ENCODE measurements at places on chromosomes 5 and 9.
A peak's percentile ranks its signal among the peaks of the same experiment; 100 is the strongest.

GRCh38 chr9:114653556-114654159 lies 3.9 kb downstream of the TEX53 start:
- DNase-seq: peak; percentile 69

DNA sequence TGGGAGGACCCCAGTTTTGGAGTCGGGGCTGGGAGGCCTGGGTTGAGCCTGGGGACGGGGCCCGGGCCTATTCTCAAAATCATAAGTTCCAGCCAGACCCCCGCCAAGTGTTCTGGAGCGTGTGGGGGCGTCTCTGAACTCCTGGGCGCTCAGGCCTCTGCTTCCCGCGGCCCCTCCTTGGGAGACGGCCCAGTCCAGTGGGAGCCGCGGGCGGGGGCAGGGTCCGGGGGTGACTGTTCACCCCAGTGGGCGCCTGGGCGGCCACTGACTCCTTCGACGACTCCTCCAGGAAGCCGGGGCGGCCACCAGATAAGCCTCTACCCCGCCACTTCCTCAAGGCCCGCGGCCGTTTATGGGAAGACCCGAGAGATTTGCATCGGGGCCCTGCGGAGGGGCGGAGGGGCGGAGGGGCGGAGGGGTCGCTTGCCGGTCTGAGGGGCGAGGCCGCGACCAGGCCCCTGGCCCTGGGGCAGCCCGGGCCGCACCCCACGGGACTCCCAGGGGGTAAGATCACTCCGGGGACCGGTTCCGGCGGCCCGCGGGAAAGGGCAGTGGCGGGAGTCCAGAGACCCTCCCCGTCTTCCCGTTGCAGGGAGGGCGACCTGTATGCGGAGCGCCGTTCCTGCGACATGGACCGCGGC lies 655 bp downstream of the TOR4A start:
- no peak for DNase-seq

- DNase-seq: no peak
Observed at GRCh38 chr9:93127395-93127911, 6.6 kb downstream of the NINJ1 start.

DNA sequence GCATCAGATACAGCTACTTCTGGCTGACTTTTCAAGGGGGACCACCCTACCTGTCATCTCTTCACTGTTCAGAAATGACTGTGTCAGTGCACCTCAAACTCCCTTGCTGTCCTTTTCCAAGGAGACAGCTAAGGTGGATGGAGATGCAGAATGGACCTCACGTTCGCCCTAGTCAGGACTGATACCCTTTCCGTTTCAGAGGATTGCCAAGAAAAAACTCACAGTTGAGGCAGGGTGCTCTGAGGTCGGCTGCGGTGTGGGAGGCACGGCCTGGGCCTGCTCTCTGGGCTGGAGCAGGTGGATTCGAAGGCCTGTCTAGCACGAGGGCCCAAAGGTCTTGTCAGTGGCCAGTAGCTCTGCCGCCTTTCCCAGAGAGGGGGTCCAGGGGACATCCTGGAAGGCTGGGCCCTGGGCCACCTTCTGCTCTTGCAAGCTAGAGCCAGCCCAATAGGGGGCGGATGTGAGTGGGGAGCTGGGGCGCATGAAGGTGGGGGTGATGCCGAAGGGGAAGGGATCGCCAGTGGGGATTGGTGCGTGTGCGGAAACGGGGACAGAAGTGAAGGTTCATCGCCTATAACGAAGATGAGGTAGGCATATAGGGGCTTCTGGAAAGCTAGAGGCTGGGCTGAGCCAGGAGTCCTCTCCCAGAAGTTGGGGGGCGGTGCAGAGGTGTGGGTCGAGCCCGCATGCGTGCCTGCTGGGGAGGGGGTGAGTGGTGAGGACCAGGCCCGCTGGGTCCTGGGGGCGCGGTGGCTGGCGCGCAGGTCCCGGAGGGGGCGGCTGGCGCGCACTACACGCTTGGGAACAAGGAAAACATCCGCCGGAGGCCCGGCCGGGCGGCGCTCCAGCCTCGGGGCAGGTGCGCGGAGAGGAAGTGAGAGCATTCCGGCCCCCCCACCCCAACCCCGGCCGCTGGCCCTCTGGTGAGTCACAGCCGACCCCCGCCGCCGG lies 2.5 kb upstream of the MSMP start:
- DNase-seq: peak; percentile 75

DNA sequence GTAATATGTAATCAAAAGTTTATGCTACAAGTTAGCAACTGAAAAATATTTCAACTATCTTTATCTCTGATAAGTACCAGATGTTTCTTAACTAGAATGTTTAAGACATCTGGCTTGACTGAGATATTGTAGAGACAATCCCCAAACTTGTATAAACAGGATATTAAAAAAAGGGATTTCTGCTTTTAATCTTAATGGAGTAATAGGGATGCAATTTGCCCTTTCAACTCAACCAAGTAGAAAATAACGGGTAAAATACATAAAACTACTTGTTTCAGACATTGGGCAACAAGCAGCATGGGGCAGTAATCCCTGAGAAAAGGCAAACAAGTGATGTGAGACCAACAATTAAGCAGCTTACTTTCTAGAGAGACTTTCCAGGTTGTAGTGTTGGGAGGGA lies 9.4 kb upstream of the ADAMTS12 start:
- no peak for DNase-seq

DNA sequence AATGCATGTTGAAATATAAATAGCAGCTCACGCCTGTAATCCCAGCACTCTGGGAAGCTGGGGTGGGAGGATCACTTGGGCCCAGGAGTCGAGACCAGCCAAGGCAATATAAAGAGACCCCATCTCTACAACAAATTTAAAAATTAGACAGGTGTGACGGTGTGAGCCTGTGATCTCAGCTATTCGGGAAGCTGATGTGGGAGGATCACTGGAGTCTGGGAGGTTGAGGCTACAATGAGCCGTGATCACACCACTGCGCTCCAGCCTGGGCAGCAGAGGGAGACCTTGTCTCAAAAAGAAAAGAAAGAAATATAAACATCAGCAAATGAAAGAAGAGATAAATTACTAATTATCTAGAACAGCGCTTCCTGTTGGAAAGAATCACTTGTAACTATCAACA lies 105.0 kb downstream of the MAPKAP1 start:
- no peak for DNase-seq

- no peak for DNase-seq
Observed at GRCh38 chr5:103428411-103428871, 134.1 kb downstream of the NUDT12 start.

- no peak for DNase-seq
Observed at GRCh38 chr5:56264417-56265025, 31.4 kb upstream of the ANKRD55 start.

DNA sequence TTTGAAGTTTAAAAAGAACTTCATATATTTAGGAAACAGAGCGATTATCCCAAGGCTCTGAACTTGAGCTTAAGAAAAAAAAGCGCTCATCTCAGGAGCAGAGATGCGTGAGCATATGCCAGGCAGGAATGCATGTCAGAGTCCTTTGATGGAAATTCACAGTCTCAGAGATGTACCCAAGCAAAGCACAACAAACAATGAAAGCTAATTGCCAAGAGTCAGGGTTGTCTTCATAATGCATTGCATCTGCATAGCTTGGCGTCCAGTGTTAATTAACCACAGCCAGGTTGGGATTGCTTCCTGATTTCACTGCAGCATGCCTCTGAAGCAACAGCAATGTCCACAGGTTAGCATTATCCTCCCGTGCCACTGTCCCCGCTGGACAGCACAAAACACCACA lies 907.0 kb upstream of the DMAC1 start:
- no peak for DNase-seq

- DNase-seq: no peak
Observed at GRCh38 chr9:128707446-128707845, 5.1 kb downstream of the PKN3 start.

DNA sequence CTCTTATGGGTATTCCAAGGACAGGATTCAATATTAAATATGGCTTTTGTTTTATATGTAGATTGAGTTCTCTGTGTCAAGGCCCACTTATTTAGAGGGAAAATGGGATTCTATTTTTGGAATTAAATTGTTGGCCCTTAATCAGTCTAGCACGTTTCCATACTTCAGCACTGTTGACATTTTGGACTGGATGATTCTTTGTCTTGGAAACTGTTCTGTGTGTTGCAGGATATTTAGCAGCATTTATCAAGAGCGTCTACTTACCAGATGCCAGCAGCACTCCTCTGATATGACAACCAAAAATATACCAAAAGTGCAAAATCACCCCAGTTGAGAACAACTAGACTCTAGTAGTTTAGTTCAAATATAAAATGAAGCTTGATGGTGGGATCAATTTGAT lies 1027.0 kb upstream of the COX7C start:
- no peak for DNase-seq

DNA sequence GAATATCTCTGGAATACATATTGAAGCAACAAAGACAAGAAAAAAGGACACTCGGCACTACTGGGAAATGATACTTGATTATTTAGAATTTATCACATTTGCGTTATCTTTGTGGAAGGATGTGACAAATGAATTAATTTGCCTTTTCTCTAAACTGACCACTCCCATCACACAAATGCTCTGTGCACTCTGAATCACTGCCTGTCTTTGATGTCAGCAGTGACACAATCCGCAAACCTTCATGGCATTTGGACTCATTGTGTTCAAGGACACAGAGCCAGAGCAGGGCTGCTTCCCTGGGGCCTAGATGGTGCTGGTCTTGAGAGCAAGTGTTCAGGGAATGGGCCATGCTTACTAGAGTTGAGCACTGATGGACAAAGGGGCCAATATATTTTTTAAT lies 4.9 kb upstream of the KIF4B start:
- no peak for DNase-seq

- DNase-seq: no peak
Observed at GRCh38 chr9:91803151-91803940, 146.7 kb downstream of the ROR2 start.

- DNase-seq: no peak
Observed at GRCh38 chr5:165119175-165119574, 1613.8 kb downstream of the MAT2B start.

- DNase-seq: no peak
Observed at GRCh38 chr5:155089643-155090042, 76.1 kb downstream of the KIF4B start.

GRCh38 chr5:10563945-10564837 lies at the start of gene ANKRD33B:
TSS of gene ANKRD33B (plus strand) at chr5:10564070. CDS start at chr5:10564468, 398 bp downstream.
- peak; percentile 65 for DNase-seq

DNA sequence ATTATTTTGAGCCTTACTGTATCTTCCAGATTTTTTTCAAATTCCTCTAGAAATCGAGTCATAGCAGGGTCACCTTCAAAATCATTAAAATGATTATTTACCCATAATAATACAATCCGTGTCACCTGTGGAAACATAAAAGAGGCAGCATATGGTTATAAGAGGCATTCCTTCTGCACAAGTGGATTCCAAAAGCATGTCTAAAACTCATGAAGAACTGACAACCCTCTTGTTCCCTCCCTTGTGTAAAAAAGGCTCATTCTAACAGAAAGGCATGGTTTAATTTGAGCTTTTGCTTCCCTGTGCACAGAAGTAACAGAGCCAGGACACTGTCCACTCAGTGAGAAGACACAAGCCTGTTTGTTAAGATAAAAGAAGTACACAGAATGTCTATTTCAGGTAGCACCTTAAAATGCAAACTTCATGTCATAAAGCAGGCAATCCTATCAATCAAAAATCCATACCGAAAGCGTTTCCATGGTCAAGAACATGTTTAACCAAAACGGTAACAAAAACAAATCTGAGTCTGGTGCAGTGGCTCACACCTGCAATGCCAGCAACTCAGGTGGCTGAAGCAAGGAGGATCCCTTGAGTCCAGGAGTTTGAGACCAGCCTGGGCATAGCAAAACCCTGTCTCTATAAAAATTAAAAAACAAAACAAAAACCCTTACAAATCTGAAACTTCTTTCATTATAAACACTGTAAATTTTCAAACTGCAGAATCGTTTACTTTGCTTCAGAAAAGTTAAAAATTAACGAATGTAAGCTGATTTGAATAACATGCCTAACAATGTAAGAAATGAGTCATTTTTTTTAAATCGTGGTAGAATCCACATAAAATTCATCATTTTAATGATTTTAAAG lies 139.3 kb downstream of the RAPGEF6 start:
- DNase-seq: no peak

DNA sequence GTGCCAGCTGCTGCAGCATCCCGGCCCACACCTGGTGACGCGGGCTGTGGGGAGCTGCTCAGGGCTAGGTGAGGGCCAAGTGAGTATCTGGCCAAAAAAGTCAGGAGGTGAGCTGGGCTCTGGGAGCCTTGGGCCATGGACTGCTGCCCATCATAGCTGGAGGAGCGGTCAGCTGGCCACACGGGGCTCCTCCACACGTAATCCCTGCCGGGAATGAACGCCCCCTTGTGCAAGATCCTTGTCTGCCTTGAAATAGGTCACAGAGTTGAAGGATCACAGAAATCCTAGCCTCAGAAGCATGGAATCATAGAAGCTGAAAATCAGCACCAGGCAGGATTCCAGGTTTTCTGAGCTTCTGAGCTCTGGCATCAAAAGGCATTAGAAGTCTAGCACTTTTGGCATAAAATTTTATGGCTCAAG lies 16.8 kb upstream of the COL27A1 start:
- no peak for DNase-seq

DNA sequence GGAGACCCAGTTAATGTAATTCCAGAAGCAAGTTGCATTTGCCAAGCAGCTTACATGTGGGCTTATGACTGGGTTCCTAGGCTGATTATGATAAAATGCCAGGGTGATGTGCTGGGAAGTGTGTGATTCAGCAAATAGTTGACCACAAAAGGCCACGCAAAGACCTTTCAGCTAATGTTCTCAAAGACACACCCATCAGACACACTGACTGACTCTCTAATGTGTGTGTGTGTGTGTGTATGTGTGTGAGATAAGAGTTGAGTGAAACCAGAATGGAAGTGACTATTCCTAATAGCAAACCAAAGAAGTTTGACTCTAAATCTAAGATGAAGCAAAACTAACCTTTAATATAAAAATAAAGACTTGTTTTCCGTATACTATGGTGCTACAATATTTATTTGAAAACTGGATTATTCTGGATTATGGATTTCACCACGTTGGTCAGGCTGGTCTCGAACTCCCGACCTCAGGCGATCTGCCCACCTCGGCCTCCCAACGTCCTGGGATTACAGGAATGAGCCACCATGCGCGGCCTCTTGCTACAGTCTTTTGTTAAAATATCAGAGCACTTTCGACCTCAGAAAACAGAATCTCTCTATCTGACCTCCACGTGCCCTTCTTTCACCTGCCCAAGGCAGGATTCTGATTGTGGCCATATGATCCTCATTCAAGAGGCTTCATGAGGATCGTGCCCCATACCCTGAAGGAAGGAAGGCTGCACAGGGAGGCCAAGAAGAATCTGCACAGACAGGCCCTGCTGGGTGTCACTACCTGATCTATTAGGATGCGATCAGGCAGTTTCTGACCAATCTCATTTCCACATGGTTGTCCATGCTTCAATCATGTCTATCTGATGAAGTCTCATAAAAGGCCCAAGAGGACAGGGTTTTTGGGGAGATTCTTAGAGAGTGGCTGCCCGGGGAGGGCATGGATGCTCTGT lies 75.6 kb downstream of the USP20 start:
- DNase-seq: no peak

GRCh38 chr9:129898185-129898584 lies 62.9 kb downstream of the USP20 start:
- no peak for DNase-seq
